Liver (tissue), 10 donors: ENCODE measurements at places on chromosomes 2 and 18. TPM values are rescaled to one million over a fixed set of nuclear protein-coding genes. Genes with fewer than 3 reads are reported as not detected.

ALK gene
- not detected for polyA plus RNA-seq

NEB gene
- polyA plus RNA-seq, result 0.37 TPM

TEX44 gene
- not detected for polyA plus RNA-seq

GNAL gene
- polyA plus RNA-seq, result 0.78 TPM

TGFA gene
- polyA plus RNA-seq, result 1.9 TPM

COX7A2L gene
- 62.5 TPM for polyA plus RNA-seq

ELOA2 gene
- polyA plus RNA-seq, result not detected

RAX gene
- not detected for polyA plus RNA-seq

GALNT3 gene
- 0.92 TPM for polyA plus RNA-seq

DNA sequence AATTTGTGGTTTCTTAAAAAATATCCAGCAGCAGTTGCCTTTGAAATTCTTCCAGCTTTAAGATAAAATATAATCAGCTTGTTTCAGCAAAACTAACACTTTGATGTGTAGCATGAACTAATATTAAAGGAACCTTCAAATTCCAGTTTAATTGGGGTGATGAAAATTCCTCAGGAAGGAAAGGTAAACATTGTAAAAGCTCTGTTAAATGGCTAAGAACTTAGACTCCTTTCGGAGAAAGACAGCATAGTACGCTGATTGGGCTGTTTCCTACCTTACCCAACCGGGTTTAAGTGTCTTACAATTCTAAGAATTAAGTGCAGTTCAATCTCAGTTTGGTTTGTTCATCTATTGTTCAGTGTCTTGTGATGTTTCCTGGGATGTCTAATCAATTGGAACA is 108.3 kb downstream of the CDH7 start:
- H3K27ac ChIP-seq, result no peak overlapping the region
- no peak for DNase-seq
- H3K27me3 ChIP-seq, result no peaks in the 10 kb centered on the region
- no peaks in the 10 kb centered on the region for H3K4me1 ChIP-seq

DNA sequence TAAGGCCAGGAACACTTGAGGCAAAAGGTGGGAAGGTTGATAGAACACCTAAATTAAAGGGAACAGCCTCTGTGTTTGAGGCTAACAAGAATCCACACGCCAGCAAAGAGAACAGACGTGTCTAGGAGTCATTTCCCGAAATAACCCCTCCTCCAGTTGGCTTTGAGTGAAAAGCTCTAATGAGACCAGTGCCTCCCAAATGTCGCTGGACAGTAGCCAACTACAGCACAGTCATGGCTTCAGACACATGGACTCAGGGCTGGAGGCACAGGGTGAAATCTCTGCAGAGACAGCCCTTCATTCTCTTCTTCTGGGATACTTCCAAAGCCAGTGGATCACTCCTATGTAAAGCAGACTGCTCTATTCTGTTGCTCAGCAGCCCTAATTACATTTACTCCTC is 49.6 kb downstream of the SOWAHC start:
- H3K4me3 ChIP-seq, result no peak overlapping the region
- H3K36me3 ChIP-seq, result no peaks in the 10 kb centered on the region
- no peaks in the 10 kb centered on the region for H3K4me1 ChIP-seq
- DNase-seq, result no peak
- H3K27ac ChIP-seq, result no peak overlapping the region

- peaks cover 2% of the 10 kb centered on the region for H3K4me1 ChIP-seq
- H3K27ac ChIP-seq, result no peak overlapping the region
- no peak for DNase-seq
- no peak overlapping the region for H3K4me3 ChIP-seq
- H3K27me3 ChIP-seq, result no peaks in the 10 kb centered on the region
Measured at GRCh38 chr18:22983175-22983574, 50.0 kb downstream of the RBBP8 start.

DNA sequence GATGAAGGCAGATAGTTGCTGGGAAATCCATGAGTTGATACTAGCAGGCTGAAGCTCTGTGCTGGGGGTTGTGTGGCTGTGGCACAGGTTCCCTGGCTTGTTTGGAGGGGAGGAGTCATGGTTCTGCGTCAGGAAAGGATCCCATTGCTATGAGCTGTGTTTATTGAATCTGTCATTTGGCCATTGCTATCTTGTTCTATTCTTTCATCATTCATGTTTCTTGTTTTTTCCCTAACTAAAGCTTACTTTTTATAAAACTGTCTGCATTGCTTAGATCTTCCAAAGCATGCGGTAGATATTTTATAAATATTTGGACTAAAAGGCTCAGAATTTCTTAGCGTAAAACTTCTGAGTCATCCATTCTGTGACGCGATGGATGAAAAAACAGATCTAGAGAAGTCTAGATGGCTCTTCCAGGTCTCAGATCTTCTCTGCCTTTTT is 335.3 kb downstream of the PTPRM start:
- H3K27ac ChIP-seq, result no peak overlapping the region
- H3K36me3 ChIP-seq, result no peaks in the 10 kb centered on the region
- no peaks in the 10 kb centered on the region for H3K27me3 ChIP-seq
- H3K4me1 ChIP-seq, result no peaks in the 10 kb centered on the region

GRCh38 chr2:12774395-12774727 is 57.6 kb downstream of the TRIB2 start:
- no peak overlapping the region for H3K27ac ChIP-seq
- H3K36me3 ChIP-seq, result no peaks in the 10 kb centered on the region
- DNase-seq, result no peak
- no peaks in the 10 kb centered on the region for H3K4me1 ChIP-seq

GRCh38 chr2:196849895-196850294 is 40.7 kb upstream of the C2orf66 start:
- no peaks in the 10 kb centered on the region for H3K36me3 ChIP-seq
- no peak overlapping the region for H3K27ac ChIP-seq
- no peaks in the 10 kb centered on the region for H3K27me3 ChIP-seq
- DNase-seq, result no peak
- H3K4me3 ChIP-seq, result no peak overlapping the region

- no peaks in the 10 kb centered on the region for H3K36me3 ChIP-seq
- H3K4me3 ChIP-seq, result no peak overlapping the region
- no peaks in the 10 kb centered on the region for H3K4me1 ChIP-seq
- H3K27me3 ChIP-seq, result no peaks in the 10 kb centered on the region
Measured at GRCh38 chr2:55807900-55808299, 114.3 kb upstream of the PNPT1 start.

- H3K27ac ChIP-seq, result no peak overlapping the region
- no peaks in the 10 kb centered on the region for H3K27me3 ChIP-seq
- H3K4me1 ChIP-seq, result no peaks in the 10 kb centered on the region
Measured at GRCh38 chr2:23568211-23568610, 183.2 kb downstream of the KLHL29 start.

DNA sequence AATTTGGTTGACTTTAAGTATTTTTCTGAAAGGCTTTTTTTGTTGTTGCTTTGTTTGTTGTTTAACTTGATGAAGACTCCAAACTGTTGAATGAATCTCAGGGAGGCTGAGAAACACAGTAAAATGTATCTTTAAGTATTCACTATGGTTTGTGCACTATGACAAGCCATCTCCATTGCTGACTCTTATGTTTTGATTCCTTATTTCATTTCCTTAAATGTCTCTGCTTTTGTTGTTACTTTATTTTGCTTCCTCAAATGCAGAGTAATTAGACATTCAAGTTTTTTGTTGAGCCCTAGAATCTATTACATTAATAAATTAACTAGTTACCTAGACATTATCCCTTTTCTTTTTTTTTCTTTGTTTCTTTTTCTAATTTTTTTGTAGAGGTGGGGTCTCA is 46.3 kb upstream of the SLC39A10 start:
- no peaks in the 10 kb centered on the region for H3K36me3 ChIP-seq
- H3K4me1 ChIP-seq, result no peaks in the 10 kb centered on the region
- H3K4me3 ChIP-seq, result no peak overlapping the region
- H3K27ac ChIP-seq, result no peak overlapping the region
- no peaks in the 10 kb centered on the region for H3K27me3 ChIP-seq

DNA sequence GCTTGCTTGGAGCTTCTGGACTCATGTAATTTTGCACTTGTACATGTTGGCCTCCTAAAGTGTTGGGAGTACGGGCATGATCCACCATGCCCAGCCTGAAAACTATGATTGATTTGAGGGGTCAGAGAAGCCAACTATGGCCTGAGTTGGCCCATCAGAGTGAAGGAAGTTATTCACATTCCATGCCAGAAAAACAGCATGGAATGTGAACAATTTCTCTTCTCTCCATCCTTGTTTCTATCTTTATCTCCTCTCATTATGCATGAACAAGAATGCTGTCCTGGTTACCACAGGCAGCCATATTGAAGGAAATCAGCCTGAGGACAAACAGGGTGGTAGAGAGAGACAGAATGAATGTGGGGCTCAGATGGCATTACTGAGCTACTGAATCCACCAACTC is 3.5 kb upstream of the CD226 start:
- no peak overlapping the region for H3K4me3 ChIP-seq
- no peaks in the 10 kb centered on the region for H3K27me3 ChIP-seq
- no peaks in the 10 kb centered on the region for H3K4me1 ChIP-seq

DNA sequence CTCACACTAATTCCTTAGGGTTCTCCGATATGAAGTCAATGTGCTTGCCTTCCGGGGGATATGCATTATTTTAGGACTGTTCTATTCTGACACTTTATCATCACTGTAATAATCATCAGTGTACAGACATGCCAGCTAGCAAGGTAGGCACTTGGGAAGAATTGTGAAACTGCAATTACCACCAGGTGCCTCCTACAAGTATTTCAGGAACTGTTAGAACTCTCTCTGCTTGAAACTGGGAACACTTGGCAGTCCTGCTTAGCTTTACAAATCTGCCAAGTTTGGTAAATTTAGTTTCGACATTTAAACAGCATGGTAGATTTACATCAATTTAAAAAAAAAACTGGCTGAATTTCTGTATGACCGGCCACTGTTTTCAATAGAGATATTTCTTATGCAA is 128.7 kb downstream of the SATB2 start:
- no peak for DNase-seq
- H3K36me3 ChIP-seq, result no peaks in the 10 kb centered on the region
- no peak overlapping the region for H3K4me3 ChIP-seq
- no peaks in the 10 kb centered on the region for H3K4me1 ChIP-seq
- no peak overlapping the region for H3K27ac ChIP-seq
- H3K27me3 ChIP-seq, result no peaks in the 10 kb centered on the region

- no peaks in the 10 kb centered on the region for H3K27me3 ChIP-seq
- no peak overlapping the region for H3K4me3 ChIP-seq
- H3K36me3 ChIP-seq, result peaks cover 10% of the 10 kb centered on the region
- H3K27ac ChIP-seq, result no peak overlapping the region
- no peak for DNase-seq
Measured at GRCh38 chr2:32572737-32573136, 55.1 kb upstream of the TTC27 start.

DNA sequence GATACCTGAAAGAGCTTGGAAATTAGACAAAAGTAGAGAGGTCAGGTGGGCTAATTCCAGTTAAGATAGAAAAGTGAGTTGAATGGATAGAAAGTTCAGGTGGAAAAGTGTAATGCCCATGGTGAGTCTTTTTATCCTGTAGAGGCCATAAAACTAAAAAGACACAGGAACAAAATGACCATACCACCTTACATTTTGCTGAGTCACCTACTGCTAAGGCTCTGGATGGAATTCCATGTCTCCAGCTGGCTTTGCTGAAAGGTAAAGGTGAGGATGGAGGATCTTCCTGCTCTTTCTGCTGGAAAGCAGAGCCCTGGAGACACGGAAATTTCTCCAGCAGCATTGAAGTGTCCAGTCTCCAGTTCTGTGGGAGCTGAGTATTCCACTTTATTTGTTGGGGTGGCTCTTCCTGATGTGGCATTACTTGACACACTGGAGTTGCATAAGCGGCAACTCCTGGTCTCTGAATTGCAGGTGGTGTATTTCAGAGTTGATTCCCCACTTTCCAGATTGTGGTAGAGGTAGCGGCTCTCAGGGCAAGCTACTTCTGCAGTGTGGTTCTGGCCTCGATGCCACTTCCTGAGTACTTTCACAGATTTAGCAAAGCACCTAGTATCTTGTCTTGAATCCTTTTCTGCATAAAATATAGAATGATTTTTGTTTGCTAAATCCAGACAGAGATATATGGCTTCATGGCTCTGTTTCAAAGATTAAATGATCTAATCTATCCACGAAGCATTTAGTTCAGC is 10.7 kb downstream of the IL1RL2 start:
- H3K27me3 ChIP-seq, result no peaks in the 10 kb centered on the region
- peaks cover 13% of the 10 kb centered on the region for H3K4me1 ChIP-seq
- no peak for DNase-seq
- H3K4me3 ChIP-seq, result no peak overlapping the region
- H3K27ac ChIP-seq, result no peak overlapping the region
- H3K36me3 ChIP-seq, result peaks cover 3% of the 10 kb centered on the region

- H3K4me3 ChIP-seq, result no peak overlapping the region
- H3K27me3 ChIP-seq, result no peaks in the 10 kb centered on the region
- H3K27ac ChIP-seq, result no peak overlapping the region
- H3K36me3 ChIP-seq, result no peaks in the 10 kb centered on the region
- no peaks in the 10 kb centered on the region for H3K4me1 ChIP-seq
Measured at GRCh38 chr2:1226766-1227165, 186.5 kb upstream of the TPO start.
